Aorta (tissue), 5 donors: ENCODE measurements at places on chromosomes 2 and 18. TPM values are rescaled to one million over a fixed set of nuclear protein-coding genes. Genes with fewer than 3 reads are reported as not detected.

Gene CWC22
- total RNA-seq = 20.3 TPM

Gene RGPD3
- not detected for total RNA-seq

Gene SAG
- not detected for total RNA-seq

Gene ANKRD53
- 3.3 TPM for total RNA-seq

Gene STARD6
- not detected for total RNA-seq

DNA sequence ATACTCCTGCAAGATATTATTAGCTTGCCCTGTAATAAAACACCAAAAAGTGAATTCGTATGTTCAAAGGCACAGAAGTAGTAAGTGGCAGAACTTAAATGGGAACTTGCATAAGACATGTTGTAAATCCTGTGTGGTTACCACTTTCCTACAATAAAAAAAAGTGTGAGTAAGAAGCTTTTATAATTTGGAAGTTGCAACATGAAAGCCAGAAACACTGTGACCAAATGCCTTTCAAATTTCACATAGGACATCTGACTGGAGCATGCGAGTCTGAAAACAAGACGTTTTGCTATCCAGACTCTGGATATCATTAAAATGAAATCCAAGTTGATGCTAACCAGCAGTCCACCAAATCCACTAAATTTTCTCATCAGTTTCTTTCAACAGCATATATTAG, 886.2 kb upstream of the NRXN1 start:
- DNase-seq = no peak

GRCh38 chr2:7083580-7084509, 166.6 kb downstream of the RNF144A start:
- no peak for DNase-seq

GRCh38 chr2:85599468-85600234, 2.8 kb downstream of the TMEM150A start:
- DNase-seq = no peak

DNA sequence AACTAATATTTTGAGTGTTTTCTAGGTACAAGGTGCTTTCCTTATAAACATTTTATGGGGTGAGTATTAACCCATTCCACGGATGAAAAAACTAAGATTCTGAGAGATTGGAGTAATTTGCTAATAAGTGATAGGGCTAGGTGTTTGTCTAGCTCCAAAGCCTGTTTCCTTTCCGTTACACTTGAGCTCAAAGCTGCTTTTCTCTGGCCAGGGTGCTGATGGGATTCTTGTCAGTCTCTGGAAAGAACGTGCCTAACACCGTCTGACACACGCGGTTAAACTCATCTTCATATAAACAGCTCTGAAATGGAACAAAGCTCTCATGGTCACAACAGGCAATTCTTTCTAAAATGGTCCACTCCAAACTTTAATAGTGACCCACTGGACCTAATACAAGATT, 2.0 kb upstream of the ANKRD29 start:
- DNase-seq = no peak

DNA sequence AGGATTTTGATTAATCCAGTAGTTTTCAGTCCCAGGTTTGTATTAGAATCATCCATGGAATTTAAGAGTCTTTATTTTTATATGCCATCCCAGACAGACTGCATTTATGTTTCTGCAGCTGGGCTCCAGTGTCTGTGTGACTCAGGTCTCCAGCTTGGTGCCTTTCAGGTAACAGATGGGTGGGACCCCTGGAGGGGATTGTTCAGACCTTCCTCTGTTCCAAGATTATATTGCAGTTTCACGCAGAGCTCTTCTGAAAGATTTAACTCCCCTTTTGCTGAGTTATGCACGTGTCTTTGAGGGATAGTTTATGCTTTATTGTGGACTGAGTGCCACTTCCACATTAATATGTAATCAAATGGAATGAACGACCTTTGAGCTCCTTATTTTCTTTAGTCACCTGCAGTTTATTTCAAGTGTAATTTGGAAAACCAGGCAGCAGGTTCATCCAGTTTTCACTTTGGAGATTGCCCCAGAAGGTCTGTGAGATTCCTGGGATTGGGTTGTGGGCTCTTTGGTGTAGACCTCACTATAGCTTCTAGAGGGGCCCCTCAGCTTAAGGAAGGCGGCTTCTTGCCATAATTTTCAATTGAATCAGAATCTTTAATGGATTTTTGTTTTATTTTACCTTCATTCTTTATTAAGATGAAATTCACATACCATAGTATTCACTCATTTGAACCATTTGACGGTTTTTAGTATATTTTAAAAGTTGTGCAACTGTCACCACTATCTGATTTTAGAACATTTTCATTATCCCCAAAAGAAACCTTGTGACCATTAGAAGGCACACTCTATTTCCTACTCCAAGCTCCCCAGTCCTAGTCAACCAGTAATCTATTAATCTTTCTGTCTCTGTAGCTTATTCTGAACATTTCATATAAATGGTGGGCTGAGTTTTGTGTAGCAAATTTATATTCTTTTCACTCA, 135.0 kb downstream of the WDSUB1 start:
- DNase-seq = no peak
